ENCODE measurements at places on chromosomes 3 and 15. TPM values are rescaled to one million over a fixed set of nuclear protein-coding genes. Genes with fewer than 3 reads are reported as not detected.

DNA sequence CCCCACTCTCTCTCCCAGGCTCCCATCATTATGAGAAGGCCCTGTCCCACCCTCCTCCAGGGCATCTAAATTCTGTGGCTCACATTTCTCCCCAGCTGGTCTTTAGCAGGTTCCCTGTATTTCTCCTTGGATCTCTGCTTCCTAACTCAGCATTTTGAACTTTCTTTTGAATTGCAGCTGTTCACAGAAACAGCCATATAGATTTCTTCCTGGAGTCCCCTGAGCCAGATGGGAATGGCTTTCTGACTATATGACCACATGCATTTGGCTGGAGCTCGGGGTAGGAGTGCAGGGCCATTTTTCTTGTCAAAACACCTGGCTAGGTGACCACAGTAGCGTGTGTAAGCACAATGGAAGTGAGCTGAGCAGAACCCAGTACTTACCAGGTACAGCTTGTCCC lies 22.0 kb downstream of the RBP2 start:
- DNase-seq, result no peak

DNA sequence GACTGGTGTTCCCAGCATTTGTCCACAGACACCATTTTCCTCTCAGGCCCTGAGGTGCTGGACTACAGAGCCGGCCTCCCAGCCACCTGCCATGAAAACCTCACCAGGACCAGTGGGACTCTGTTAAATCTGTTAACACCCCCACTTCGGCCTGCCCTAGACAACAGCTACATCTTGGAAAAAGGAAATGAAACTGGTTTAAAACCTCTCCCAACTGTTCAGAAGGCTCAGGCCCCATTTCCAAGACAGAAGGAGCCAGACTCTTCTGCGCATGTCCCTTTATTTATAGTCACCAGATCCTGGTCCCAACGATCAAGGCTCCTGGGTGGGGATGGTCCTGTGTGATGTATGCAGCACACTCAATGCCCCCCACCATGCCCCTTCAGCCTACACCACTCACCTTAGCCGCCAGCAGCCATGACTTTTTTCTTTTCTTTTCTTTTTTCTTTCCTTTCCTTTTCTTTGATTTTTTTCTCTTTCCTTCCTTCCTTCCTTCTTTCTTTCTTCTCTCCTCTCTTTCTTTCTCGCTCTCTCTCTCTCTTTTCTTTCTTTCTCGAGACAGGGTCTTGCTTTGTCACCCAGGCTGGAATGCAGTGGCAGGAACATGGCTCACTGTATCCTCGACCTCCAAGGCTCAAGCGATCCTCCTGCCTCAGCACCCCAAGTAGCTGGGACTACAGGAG lies 25.5 kb upstream of the FLNB start:
- DNase-seq, result no peak

The GUCA1C gene
- total RNA-seq, result not detected

GRCh38 chr3:135621184-135621920 lies 344.2 kb upstream of the PPP2R3A start:
- DNase-seq, result no peak

The CYP8B1 gene
- total RNA-seq, result not detected

The EXOG gene
- total RNA-seq, result 9.0 TPM

DNA sequence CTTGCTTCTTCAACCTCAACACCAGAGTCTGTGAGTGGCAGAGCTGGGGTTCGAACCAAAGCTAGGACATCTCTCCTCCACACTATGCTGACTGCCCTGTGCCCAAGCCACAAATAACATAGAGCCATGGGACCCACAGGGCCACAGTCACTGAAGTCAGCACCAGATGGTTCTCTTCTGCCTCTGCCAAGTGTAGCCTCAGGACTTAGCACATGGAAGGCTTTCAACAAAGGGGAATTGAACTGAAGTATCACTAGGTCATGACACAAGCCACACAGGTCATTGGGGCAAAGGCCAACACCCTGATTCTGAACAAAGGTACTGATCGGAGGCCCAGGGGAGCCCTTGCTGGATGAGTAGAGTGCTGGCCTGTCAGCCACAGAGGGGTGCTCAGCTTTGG lies 83.6 kb downstream of the BDH1 start:
- no peak for DNase-seq

- DNase-seq, result no peak
Observed at GRCh38 chr3:54831112-54831511, 96.7 kb downstream of the LRTM1 start.

- no peak for DNase-seq
Observed at GRCh38 chr15:86101818-86102217, 22.1 kb downstream of the AGBL1 start.

The ADAMTSL3 gene
- 1.7 TPM for total RNA-seq

DNA sequence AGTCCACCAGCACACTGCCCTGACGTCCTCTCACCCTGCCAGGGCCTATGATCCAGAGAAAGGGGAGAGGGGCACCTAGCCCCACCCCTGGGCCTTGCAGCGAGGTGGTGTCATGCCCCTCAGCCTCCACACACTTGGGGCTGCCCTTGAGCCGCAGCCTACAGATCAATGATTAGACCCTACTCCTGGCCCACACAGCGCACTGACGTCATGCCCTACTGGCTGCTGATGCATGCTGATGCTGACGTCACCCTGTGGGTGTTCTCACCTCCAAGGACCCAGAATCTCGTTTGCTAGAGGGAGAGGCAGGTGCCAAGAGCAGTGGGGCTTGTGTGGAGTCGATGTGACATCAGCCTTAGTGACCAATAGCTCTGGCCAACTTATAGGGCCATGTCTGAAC lies 18.0 kb downstream of the ARL14 start:
- DNase-seq, result no peak

DNA sequence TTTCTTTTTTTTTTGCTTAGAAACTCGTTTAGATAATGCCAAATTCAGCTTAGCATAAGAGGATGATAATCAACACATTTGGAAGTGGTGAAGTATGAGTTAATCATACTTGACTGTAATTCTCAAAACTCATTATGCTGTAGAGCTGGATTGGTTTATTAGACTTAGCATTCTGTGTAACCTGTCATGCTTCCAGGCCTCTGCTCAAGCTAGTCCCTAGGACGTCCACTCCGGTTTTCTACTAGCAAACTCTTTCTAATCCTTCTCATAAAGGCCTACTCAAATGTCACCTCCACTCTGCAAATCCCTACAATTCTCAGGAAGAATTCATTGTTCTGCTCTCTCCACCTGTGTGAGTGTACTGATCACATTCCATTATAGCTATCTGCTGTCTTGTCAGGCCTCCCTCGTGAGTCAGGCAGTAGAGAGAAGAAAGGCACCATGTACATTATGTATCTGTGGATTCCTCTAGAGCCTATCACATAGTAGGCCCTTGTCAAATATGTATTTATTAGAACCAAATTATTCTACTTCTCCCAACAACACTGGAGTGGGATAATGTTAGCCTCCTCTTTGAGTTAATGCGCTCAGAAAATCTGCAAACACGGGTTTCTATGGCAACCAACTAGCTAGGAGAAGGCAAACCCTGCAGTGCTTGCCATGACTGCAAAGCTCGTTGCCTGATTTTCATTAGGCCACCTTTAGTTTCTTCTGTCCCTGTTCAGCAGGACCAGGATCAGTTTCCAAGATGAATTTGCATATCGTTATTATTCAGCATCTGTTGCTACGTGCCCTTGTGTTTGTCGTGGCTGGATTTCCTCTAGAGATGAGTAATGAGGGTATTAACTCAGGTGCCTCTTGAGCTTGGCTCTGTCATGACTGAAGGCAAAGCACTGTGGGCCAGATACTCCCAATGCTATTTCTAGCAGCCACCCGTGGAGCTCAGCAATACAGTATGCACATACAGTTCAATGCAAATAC lies 30.7 kb downstream of the ATP13A5 start:
- no peak for DNase-seq

DNA sequence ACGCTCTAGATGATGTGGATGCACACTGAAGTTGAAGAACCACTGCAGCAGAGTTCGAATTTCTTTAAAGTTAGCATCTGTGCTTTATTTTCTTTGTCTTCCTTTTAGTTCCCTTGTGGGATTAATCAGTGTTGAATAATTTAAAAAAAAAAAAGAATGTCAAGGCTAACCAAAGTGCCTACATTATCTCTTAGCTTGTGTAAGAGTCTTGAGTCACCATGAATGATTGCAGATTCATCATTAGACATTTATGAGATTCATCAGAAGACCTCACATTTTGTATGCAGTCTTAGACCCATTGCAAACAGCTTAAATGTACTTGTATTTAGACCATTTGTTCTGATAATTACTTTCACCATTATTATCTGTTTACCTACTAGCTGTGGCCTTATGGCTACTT lies 182.2 kb downstream of the FNDC3B start:
- no peak for DNase-seq

The NR1I2 gene
- 0.08 TPM for total RNA-seq

DNA sequence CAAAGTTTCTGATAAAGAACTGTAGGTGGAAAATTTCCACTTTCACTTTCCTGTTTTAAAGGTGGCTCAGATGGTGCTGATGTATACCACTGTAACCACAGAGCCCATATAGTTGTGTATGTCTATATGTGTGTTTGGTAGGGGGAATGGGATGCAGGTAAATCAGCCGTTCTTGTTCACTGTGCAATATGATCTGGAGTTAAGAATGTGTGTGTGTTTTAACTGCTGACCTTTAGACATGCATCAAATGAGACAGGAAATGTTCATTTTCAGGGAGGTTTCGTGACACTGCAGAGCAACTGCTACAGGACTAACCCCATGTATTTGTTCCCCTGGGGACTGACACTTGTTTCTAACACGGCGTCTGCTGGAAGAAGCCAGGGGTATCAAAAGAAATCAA lies 180.5 kb downstream of the TAFA4 start:
- no peak for DNase-seq

DNA sequence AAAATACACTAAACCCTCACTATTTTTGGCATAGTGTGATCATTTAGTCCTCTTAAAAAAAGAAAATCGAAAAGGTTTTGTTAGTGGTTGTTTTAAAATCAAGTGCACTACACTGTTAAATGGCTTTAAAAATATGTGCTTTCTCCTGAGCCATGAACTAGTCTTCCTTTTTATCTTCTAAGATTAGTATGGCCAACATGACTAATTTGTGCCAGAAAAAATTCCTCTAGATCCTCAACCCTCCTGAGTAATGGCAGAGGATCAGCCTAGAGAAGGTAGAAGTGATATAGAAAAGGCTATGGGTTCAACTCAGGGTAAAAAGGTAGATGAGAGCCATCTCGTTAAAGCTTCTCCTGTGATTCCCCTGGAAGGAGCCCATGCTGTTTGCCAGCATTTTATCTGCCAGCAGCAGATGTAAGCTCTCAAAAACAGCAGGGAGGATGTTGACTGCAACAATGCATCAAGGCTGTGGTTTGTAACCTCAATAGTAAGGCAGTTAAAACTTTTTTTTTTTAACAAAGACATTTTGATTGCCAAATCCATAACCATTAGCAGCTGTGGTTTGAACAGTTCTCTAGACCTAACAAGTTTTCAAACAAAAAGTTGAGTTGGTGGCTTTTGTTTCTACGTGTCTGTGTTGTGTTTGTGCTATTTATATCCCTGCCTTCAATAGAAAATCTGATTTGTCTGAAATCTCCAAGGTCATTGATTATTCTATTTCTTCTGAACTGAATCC lies 30.2 kb upstream of the ZNF609 start:
- no peak for DNase-seq

GRCh38 chr15:54559405-54560069 lies 581.3 kb downstream of the UNC13C start:
- DNase-seq, result no peak

- peak; percentile 66 for DNase-seq
Observed at GRCh38 chr3:112074616-112075497, 11.3 kb upstream of the C3orf52 start.

The GOLGA8M gene
- 1.6 TPM for total RNA-seq

The RLBP1 gene
- 0.16 TPM for total RNA-seq

The PLA2G4E gene
- total RNA-seq, result not detected

The CSPG4 gene
- 0.32 TPM for total RNA-seq

The STRIT1 gene
- not detected for total RNA-seq

Data from SJSA1 (cell line).